ENCODE measurements at places on chromosomes 12 and 14.

- no peak for DNase-seq
Observed at GRCh38 chr12:78864870-78865463, 393 bp downstream of the SYT1 start.

DNA sequence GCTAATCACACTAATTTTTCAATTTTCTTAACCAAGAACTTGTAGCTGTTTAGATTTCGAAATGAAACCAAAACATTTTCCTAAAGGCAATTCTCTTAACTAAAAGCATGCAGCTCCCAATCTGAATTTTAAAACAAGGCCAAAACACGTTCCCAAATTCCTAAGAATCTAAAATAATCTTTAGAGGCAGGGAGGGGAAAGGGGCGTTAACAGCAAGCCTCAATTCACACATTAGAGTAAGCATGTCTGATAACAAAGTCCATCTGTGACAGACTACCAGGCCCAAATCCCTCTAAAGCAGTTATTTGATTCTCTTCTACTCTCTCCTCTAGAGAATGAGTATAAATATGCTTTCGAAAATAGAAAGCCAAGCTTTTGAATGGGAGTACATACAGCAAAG lies 754 bp downstream of the ATG14 start:
- no peak for DNase-seq

GRCh38 chr12:106248312-106248845 lies 559 bp upstream of the CKAP4 start:
- DNase-seq = peak; percentile 14

DNA sequence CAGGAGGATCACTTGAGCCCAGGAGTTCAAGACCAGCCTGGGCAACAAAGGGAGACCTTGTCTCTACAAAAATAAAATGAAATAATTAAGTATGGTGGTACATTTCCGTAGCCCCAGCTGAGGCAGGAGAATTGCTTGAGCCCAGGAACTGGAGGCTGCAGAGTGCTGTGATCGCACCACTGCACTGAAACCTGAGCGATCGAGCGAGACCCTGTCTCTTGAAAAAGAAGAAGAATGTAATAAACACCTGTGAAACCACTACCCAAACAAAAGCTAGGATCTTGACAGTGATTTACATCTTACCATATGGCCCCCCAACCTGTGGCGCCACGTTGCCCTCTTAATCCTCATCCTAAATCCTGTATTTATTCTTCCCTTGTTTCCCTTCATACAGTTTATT lies 5.7 kb upstream of the DTX1 start:
- no peak for DNase-seq

DNA sequence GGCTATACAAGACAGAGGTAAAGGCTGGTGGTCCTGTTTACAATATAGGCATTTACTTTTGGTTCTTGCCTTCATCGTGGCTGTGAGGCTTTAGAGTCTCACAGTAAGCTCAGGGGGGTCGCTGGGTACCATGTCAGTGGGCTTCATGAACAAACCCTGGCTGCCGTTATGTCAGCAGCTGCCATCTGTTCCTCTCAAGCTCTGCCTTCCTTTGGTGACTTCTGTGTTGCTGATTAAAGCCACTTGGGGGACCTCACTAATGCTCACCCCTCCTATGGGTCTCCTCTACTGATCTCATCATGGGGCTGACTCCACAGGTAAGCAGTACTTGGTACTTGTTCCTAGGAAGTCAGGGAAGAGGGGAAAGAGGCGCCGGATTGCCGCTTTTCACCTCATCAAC lies 268.7 kb downstream of the TTC6 start:
- DNase-seq = no peak

- no peak for DNase-seq
Observed at GRCh38 chr12:50508970-50509663, 4.3 kb downstream of the DIP2B start.

DNA sequence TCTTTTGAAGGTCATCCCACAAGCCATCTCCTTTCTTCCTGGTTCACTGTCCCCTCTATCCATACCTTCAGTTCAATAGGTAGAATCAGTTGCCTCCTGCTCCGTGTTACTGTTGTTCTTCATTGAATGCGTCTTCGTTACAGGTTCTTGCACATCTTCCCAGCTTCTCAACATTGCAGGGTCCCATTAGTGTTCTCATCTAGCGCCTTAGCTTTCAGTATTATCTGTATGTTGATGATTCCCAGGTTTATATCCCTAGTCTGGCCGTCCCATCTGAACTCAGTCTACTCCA lies 2.0 kb downstream of the SCFD1 start:
- no peak for DNase-seq

DNA sequence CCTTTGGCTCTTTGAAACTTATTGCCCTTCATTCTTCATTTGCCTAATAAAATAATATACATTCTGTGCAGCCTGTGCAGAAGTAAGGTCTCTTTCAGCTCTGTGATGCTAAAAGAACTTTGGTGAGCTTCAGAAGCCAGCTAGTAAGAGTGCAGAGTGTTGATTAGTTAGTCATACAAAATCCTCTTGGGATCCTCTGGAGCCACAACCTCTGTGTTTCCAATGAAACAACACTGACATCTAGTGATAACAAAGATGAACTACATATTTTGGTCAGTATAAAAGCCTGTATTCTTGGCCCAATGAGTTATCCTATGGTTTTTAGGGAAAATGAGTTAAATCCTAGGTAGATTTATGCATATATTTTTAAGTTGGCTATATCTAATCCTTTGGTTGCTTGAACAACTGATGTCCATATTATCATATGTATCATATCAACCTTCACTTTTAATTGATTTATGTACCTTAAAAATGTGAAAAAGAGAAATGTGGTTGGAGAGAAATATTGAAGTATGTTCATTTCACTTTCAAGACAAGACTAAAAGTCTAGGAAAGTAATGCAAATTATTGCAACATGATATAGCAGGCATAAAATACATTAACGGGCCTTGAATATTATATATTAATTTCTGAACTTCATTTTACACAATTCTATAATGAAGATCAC lies 158.4 kb downstream of the KLHL28 start:
- no peak for DNase-seq

DNA sequence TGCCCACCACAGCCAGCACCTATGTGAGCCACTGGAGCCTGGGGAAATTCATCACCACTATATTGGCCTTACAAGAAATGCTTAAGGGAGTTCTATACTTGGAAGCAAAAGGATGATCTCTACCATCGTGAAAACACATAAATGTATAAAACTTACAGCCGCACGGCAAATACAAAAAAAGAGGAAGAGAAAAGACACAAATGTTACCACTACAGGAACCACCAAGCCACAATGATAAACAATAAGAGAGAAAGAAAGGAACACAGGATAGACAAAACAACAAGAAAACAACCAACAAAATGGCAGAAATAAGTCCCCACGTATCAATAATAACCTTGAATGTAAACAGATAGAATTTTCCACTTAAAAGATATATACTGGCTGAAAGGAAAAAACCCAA lies 267.5 kb downstream of the TMEM121 start:
- DNase-seq = no peak

DNA sequence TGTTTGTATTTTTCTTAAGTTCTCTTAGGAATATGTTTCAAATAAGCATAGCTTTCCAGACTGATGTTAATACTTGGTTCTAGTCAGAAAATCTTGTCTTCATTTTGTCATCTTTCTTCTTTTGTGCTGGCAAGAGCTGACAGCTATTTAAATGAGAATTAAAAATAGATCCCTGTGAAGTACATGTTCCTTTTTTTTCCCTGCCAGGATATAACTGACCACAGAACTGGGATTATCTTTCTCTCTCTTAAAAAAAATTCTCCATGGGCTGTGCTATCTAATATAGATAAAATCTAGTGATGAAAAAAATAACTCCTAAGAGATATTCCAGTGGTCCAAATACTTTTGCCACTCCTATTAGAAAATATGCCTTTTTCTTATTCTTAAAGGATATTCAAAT lies 163.4 kb downstream of the AKAP6 start:
- no peak for DNase-seq

- DNase-seq = no peak
Observed at GRCh38 chr12:24441458-24441857, 492.0 kb upstream of the SOX5 start.

DNA sequence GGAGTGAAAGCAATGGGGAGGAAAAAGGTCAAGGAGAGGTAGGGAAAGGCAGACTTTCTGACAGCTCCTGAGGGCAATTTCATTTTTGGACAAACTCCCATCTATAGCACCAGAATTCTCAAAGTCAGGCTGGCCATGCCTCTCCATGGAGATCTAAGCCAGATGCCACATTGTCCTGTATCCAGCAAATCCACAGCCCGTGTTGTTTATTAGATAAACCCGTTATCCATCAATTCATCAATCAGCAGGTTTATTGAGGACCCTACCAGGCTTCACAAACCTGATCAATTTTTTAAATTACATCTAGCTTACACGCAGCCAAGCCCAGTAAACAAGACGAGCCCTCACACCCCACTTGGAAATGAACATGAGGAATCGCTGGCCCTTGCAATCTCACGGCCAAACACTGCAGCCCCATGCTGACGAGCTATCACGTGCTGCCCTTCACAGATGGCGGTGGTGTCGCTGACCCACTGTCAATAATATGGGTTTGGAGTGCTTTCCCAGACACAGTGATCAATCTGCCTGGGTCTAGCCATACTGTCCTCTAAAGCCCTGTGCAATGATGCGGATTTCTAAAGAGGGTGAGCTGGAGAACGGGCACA lies 332.9 kb downstream of the DPF3 start:
- no peak for DNase-seq

DNA sequence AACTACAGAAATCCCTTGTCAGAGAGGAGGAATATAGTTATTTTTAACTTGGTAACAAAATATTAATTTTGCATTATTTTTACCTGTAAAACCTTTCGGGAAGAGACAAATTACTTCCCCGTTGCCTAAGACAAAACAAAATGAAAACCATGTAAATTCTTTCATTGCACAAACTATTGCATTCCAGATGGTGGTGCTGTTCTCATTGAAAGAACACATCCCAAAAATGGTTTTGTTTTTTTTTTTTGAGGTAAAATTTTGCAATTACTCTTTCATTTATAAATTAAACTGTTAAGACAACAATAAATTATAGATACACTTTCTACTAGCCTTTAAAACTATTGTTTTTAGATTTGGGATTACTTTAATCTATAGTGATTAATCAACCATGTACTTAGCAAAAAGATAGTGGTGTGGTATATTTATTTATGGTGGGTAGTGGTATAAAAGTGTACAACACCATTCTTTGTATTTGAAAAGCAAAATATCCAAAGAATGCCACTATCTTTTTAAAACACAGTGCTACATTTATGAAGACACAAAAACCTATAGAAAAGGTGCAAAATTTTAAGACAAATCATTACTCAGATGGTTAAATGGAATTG lies 115.5 kb downstream of the SLC38A1 start:
- DNase-seq = no peak

DNA sequence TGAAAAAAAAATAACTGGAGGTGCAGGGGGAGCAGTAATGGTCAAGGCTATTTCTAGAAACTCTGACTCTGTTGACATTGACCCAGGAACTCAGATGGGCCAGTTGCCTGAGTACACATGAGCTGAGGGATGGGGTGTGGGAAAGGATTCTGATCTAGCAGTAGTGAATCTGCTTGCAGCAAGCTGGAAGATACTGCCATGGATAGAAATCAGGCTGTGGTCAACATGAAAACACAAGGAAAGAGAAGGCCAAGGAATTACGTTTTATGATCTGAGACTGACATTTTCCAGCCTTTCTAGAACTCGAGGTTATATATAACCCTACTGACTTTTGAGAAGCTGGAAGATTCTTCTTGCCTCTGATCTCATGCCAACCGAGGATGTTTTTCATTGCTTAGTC lies 90.0 kb downstream of the ANO6 start:
- DNase-seq = no peak
